ENCODE measurements at places on chromosomes 1 and 21.

GRCh38 chr1:83554174-83554573, 444.8 kb downstream of the TTLL7 start:
- DNase-seq = no peak

DNA sequence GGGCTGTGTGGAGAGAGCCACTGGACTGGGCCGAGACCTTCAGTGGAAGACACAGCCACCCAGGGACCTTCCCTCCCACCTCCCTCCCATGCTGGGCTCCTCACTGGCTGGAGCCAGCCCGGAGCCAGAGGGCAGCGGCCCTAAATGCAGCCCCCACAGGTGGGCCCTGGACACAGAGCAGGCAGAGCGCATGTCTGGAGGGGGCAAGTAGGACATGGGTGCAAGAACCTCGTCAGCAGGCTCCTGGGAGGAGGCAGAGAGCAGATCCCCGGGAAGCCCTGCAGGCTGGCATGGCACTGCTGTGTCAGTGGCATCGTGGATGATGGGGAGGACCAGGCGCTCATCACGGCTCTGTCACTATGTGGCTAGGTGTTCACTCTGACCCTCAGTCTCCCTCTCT, 45.7 kb downstream of the DMRTB1 start:
- DNase-seq = no peak

DNA sequence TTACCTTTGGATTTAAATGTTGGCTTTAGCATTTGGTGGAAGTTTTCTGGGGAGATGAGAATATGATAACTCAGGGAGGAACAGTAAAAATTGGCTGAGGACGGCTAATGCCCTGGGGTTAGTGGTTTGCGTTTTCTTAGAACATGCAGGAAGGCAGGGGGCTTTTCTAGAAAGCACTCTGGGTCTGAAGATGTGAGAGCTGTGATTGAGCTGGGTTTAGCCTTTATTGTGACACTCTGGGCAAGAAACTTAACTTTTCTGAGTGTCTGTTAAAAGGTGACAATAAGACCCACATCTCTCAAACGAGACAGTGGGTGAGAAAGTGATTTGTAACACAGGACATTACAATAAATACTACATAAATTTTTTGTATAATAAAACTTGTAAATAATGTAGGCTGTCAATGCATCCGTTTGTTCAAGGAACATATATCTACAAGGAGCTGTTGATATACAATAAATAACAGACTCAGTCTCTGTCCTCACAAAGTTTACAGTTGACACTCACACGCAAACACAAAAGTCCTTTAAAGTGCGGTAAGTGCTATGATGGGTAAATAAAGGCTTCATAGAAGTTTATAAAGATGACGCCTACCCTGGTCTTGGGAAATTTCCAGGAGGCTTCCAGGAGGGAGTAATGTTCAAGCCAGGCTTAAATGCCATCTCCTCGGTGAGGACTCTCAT, 49.5 kb upstream of the MRPS6 start:
- DNase-seq = no peak

DNA sequence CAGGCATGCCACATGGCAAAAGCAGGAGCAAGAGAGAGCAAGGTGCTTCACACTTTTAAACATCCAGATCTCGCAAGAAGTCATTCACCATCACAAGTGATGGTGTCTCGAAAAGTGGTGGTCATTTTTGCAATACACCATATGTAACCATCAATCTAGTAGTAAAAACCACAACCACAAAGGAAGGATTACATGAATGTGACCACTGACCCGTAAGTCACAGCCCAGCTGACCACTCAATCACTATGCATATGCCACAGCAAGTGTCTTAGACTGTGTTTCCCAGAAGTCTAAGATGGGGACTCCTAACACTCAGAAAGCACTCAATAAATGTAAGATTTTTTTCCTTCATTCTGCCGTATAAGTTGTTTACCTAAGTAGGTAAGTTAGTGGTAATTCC, 76.9 kb downstream of the FH start:
- DNase-seq = no peak

GRCh38 chr21:33811167-33812010, 104.2 kb downstream of the ATP5PO start:
- no peak for DNase-seq

DNA sequence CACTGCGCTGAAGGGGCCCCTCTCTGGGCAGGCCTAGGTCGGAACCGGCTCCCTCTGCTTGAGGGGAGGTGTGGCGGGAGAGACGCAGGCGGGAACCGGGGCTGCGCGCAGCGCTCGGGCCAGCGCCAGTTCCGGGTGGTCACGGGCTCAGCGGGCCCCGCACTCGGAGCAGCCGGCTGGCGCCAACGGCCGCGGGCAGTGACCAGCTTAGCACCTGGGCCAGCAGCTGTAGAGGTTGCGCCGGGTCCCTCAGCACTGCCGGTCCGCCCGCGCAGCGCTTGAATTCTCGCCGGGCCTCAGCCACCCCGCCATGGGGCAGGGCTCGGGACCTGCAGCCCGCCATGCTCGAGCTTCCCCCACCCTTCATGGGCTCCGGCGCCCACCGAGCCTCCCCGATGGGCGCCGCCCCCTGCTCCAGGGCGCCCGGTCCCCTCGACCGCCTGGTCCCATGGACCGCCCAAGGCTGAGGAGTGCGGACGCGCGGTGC, 254.6 kb downstream of the COL11A1 start:
- no peak for DNase-seq

- peak; percentile 95 for DNase-seq
These were observed 50.5 kb upstream of the PRRC2C start for GRCh38 chr1:171434717-171435346.

GRCh38 chr21:37753122-37753599, 163.1 kb downstream of the KCNJ6 start:
- no peak for DNase-seq

All from bronchial epithelial cell (primary cell).